Naive thymus-derived CD4-positive, alpha-beta T cell (primary cell): ENCODE measurements at places on chromosomes 1 and 21. TPM values are rescaled to one million over a fixed set of nuclear protein-coding genes. Genes with fewer than 3 reads are reported as not detected.
A peak's percentile ranks its signal among the peaks of the same experiment; 100 is the strongest.

DNA sequence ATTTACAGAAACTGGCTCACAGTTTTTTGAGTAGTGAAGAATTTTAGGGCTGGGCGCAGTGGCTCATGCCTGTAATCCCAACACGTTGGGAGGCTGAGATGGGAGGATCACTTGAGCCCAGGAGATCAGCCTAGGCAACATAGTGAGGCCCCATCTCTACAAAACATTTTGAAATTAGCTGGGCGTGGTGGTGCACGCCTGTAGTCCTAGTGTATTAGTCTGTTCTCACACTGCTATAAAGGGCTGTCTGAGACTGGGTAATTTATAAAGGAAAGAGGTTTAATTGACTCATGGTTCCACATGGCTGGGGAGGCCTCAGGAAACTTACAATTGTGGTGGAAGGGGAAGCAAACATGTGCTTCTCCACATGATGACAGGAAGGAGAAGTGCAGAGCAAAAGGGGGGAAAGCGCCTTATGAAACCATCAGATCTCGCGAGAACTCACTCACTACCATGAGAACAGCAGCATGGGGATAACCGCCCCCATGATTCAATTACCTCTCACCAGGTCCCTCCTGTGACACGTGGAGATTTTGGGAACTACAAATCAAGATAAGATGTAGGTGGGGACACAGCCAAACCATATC, 24.4 kb upstream of the DYRK1A start:
- no peaks in the 10 kb centered on the region for H3K36me3 ChIP-seq
- no peak overlapping the region for H3K27ac ChIP-seq
- no peak for DNase-seq
- no peak overlapping the region for H3K4me3 ChIP-seq
- H3K27me3 ChIP-seq = no peaks in the 10 kb centered on the region
- H3K4me1 ChIP-seq = no peaks in the 10 kb centered on the region

GRCh38 chr1:28322194-28322593, 6.6 kb upstream of the MED18 start:
- H3K4me3 ChIP-seq = no peak overlapping the region
- no peaks in the 10 kb centered on the region for H3K4me1 ChIP-seq
- H3K27me3 ChIP-seq = peaks cover 3% of the 10 kb centered on the region
- no peak for DNase-seq
- no peak overlapping the region for H3K27ac ChIP-seq
- H3K36me3 ChIP-seq = no peaks in the 10 kb centered on the region

DNA sequence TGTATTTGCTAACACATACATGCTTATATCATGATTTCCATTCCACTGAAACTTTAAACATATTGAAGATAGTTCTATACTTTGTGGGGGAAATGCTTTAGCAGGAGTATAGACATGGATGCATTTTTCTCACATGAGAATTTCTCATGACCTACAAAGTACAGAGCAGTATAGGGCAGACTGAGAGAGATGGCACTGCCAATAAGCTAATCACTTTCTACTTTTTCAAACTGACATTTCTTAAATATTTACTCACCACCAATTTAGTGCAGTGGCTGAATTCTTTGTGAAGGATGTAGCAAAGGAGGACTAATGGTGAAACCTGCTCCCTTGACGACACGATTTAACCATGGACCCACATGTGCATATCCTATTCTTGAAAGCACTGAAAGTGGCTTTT, 923.5 kb downstream of the ADGRL2 start:
- no peak for DNase-seq
- no peak overlapping the region for H3K27ac ChIP-seq
- no peaks in the 10 kb centered on the region for H3K4me1 ChIP-seq
- H3K4me3 ChIP-seq = no peak overlapping the region
- no peaks in the 10 kb centered on the region for H3K27me3 ChIP-seq

Gene GBP6
- 0.30 TPM for total RNA-seq

DNA sequence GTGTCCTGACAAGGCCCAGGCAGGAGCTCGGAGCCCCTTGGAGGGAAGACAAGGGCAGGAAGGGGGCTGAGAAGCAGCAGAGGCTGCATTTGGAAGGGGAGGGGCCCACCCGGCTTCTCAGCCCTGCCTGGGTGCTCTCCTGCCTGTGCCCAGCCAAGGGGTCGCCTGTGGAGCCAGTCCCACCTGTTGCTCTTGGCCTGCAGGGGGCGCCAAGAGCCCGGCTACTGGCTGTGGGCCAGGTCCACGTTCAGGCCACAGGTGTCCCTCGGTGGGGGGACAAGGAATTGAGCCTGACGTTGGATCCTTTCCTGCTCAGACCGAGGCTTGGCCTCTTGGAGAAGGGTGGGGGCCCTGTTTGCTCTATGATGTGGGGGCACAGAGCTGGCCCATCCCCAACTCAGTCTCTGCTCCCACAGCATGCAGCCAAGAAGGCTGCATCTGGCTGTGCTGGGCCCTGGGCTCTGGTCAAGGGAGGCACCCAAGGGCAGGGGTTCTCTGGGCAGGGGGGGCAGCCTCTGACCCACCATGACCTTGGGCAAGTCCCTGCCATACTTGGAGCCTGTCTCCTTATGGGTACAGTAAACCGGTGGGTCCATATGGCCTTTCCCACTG, 10.9 kb downstream of the WNT4 start:
- H3K36me3 ChIP-seq = no peaks in the 10 kb centered on the region
- DNase-seq = peak; percentile 62
- no peak overlapping the region for H3K4me3 ChIP-seq
- no peaks in the 10 kb centered on the region for H3K4me1 ChIP-seq

GRCh38 chr1:70459496-70460225, 48.6 kb downstream of the CTH start:
- no peak for DNase-seq
- no peaks in the 10 kb centered on the region for H3K36me3 ChIP-seq
- no peaks in the 10 kb centered on the region for H3K4me1 ChIP-seq
- no peak overlapping the region for H3K4me3 ChIP-seq

Gene BCAN
- total RNA-seq = not detected

Gene KLHDC8A
- not detected for total RNA-seq

- H3K27me3 ChIP-seq = no peaks in the 10 kb centered on the region
- no peak overlapping the region for H3K27ac ChIP-seq
- no peaks in the 10 kb centered on the region for H3K4me1 ChIP-seq
- H3K36me3 ChIP-seq = no peaks in the 10 kb centered on the region
- H3K4me3 ChIP-seq = no peak overlapping the region
Observed at GRCh38 chr1:211529453-211529852, 37.5 kb upstream of the RD3 start.

DNA sequence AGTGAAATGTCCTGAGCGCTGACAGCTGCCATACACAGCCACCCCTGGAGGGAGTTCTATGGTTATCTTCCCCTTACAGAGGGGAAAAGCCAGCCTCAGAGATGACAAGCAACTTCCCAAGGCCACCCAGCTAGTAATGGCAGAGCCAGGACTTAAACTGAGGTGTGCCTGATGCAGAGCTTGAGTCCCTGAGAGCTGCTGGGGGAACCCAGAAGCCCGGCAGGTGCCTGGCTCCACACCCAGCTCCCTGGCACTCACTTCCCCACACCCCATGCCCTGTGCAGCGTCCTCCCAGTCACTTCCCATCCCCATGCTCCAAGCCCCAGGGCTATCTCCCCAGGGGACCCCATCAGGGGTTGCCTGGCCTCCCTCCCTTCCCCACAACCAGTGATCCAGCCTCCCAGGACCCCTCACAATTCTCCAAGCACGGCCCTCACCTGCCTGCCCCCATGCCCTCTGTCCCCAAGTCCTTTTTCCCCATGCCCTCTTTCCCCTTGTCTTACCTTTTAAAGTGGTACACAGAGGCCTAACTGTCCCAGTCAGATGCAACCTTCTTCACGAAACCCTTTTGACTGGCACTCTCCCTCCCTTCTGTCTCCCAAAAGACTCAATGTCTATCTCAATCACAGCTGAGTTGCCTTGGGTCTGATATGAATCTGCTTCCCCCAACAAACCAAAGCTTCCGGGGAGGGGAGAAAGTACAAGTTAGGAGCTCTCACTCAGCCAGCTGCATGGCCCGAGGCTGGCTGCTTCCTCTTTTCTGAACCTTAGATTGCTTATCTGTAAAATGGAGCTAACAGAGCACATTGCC, 39.8 kb upstream of the LRP8 start:
- peak; percentile 25 for DNase-seq
- H3K4me1 ChIP-seq = peaks cover 9% of the 10 kb centered on the region
- H3K27me3 ChIP-seq = no peaks in the 10 kb centered on the region
- H3K4me3 ChIP-seq = peak overlapping the region; percentile 43
- H3K27ac ChIP-seq = peak overlapping the region; percentile 40

GRCh38 chr1:55898181-55898580, 681.2 kb downstream of the PLPP3 start:
- H3K27me3 ChIP-seq = no peaks in the 10 kb centered on the region
- H3K27ac ChIP-seq = no peak overlapping the region
- H3K4me3 ChIP-seq = no peak overlapping the region
- H3K36me3 ChIP-seq = no peaks in the 10 kb centered on the region
